HFF-Myc (cell line): ENCODE measurements at places on chromosomes 13 and 19.

DNA sequence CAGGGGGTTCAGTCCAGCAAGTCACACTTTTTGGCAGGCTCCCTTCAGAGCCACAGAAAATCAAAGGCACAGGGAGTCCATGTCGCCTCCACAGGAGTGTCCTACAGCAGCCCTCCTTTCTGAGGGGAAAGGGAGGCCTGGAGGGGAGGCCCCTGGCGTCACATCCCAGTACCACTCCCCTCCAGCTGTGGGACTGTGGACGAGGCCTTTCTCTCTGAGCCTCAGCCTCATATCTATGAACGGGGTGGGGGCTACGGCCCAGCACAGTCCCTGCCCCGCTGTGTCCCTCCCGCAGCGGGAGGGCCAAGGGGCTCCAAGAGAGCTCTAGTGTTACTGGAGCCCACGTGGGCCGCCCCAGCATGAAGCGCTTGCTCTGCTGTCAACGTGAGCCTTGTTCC is 23.8 kb downstream of the PEPD start:
- DNase-seq, result no peak

DNA sequence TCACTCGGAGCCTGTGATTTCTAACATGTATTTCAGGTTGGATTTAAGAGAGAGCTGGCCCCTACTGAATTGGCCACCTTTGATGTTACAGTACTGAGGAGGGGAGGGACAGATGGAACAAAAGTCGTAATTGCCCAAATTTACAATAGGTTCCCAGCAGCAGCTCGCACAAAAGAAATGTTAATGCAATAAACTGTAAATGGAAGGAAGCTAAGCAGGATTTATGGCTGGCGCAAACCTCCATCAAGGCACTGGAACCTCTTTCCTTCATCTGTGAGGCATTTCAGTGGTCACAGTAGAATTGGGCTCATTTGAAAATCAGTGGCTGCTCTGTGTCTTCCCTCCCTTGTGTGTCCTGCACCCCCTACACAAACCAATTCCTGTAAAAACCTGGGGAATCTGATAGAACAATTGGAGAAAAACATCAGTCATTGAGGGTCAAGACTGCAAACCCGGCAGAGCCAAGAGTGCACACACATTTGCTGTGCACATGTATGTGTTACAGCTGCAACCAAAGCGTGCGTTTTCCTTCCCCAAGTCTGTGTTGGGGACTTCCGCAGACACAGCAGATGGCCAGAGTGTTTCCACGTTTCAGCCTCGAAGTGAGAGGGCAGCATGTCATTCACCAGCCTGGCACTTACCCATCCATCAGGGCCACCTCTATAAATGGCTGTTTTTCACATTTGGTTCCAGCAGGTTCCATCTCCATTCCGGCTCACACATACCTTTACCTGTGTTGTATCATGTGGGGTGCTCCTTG is 192.8 kb downstream of the TM9SF2 start:
- DNase-seq, result peak; percentile 2

DNA sequence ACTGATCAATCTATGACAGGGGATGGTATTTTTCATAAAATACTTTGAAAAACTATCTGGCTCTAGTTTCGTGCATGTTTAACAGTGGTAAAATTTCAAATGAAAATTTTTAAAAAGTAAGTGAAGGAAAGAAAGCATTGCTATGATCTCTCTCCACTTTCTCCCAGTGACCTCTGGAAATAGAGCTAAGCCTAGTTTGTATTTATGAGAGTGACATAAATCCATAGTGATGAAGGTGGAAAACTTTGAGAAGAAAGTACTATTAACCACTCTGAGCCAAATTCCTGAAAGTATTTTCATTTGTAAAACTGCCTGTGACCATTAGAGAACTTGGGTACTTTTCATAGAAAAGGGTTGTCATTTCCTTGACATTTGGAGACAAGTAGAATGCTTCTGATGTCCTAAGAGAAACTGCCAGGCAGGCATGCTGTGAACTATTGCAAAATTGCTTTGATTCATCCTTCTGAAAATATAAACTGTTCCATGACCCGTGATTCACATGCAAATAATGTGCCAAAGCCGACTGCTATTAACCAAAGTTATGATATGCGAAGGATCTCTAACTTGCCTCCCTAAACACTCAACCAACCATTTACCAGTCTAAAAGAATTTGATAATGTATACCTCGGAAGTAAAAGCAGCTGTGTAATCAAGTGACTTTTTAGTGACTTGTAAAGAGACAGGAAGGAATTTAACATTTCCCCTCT is 133.2 kb downstream of the VWA8 start:
- peak; percentile 61 for DNase-seq

GRCh38 chr19:58261600-58261967 is 17.2 kb upstream of the ZNF8 start:
- DNase-seq, result no peak
